ENCODE measurements at places on chromosomes 6 and 20.

DNA sequence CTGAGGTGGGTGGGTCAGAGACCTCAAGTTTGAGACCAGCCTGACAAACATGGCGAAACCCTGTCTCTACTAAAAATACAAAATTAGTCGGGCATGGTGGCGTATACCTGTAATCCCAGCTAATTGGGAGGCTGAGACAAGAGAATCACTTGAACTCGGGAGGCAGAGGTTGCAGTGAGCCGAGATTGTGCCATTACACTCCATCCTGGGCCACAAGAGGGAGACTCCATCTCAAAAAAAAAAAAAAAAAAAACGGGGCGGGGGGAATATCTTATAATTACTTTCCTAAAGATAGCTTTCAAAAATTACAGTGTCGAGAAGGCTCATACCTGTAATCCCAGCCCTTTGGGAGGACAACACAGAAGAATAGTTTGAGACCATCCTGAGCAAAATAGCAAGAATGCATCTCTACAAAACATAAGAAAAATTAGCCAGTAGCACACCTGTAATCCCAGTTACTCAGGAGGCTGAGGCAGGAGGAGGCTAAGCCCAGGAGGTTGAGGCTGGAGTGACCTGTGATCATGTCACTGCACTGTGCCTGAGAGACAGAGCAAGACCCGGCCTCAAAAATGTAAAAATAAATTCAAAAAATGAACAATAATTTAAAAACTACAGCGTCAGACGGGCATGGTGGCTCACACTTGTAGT is 25.8 kb downstream of the CBFA2T2 start:
- DNase-seq, result no peak

GRCh38 chr6:4660377-4661321 is 115.6 kb upstream of the CDYL start:
- no peak for DNase-seq

DNA sequence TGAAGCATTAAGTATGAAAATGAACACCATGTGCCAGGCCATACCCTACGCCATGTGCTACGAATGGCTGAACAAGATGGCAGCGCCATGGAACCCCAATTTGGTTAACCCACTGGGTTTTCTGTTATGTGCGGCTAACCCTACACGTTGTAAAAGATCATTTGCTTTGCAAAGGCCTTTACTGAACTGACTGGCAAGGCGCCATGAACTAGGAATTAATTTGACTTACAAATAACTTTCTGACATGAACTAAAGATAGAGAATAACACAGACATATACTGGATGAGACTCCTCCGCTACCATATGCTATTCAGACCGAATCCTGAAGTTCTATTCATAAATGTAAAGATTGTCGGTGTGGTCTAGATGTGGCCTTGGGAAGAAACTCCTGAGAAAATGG is 3.9 kb downstream of the CNKSR3 start:
- no peak for DNase-seq

DNA sequence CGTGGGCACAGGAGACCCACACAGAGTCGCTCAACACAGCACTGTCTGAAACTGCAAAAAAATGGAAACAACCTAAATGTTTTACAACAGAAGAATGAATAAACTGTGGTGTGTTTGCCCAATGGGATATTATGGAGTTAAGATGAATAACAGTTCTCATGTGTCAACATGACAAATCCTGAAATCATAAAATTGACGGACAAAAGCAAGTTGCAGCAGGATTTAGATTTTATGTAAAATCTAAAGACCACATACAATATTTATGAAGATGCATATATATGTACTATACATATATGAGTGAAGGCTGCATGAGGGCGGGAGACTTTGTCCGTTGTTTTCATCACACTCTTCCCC is 79.7 kb downstream of the GRM4 start:
- DNase-seq, result no peak

DNA sequence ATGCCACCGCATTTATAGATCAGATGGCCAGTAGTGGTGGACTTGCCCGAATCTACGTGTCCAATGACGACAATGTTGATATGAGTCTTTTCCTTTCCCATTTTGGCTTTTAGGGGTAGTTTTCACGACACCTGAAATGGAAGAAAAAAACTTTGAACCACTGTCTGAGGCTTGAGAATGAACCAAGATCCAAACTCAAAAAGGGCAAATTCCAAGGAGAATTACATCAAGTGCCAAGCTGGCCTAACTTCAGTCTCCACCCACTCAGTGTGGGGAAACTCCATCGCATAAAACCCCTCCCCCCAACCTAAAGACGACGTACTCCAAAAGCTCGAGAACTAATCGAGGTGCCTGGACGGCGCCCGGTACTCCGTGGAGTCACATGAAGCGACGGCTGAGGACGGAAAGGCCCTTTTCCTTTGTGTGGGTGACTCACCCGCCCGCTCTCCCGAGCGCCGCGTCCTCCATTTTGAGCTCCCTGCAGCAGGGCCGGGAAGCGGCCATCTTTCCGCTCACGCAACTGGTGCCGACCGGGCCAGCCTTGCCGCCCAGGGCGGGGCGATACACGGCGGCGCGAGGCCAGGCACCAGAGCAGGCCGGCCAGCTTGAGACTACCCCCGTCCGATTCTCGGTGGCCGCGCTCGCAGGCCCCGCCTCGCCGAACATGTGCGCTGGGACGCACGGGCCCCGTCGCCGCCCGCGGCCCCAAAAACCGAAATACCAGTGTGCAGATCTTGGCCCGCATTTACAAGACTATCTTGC is 725 bp downstream of the EEF1A1 start:
- DNase-seq, result peak; percentile 50

DNA sequence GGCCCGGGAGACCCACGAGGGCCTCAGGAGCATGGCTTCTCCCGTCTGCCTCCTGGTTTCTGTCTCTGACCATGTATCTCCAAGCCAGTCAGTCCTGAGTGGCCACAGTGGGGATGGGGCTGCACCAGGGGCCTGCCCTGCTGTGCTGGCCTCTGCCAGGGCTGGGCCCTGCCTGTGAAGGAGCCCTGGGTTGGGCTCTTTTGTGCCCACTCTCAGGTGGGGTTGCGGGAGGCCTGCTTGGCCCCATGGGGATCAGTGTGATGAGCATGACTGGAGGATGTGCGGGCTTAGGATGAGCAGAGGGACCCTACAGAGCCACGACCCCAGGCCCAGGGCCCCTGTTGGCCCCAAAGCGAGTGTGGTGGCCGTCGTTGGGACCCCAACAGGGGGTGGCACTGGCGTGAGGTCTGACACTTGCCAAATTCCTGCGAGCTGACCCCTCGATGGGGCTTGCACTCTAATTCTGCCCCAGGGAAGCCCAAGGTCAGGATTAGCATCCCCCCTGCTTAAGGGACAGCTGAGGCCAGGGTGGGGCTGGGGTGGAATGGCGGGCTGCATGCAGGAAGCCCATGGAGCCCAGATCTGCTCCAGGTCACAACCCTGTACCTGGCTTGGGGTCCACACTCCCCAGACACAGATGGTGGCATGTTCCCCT is 90.0 kb upstream of the BHLHE23 start:
- no peak for DNase-seq

DNA sequence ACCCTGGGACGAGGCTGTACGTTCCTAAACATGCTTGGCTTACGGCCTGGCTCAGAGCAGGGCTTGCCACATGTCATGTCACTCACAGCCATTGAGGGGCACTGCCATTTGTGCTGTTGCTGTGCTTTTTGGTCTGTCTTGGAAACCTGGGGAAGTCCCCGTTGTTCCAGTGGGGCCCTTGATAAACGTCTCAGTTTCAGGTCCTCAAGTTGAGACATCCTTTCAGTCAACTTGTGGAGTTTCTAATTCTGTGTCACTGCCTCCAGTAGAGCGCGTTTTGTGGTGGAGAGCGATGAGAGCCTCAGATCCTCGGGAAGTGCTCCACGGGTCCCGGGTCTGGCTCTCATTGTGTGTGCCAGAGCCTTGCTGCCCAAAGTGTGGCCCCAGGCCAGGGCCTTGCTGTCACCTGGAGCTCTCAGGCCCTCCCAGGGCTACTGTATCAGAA is 43.0 kb upstream of the CCR6 start:
- DNase-seq, result no peak

DNA sequence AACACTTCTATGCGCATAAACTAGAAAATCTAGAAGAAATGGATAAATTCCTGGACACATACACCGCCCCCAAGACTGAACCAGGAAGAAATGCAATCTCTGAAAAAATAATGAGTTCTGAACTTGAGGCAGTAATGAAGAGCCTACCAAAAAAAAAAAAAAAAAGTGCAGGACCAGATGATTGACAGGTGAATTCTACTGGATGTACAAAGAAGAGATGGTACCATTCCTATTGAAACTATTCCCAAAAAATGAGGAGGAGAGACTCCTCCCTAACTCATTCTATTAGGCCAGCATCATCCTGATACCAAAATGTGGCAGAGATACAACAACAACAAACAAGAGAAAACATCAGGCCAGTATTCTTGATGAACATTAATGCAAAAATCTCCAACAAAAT is 22.7 kb downstream of the HLA-C start:
- DNase-seq, result no peak

- DNase-seq, result no peak
Measured at GRCh38 chr6:6405997-6406714, 85.7 kb upstream of the F13A1 start.

DNA sequence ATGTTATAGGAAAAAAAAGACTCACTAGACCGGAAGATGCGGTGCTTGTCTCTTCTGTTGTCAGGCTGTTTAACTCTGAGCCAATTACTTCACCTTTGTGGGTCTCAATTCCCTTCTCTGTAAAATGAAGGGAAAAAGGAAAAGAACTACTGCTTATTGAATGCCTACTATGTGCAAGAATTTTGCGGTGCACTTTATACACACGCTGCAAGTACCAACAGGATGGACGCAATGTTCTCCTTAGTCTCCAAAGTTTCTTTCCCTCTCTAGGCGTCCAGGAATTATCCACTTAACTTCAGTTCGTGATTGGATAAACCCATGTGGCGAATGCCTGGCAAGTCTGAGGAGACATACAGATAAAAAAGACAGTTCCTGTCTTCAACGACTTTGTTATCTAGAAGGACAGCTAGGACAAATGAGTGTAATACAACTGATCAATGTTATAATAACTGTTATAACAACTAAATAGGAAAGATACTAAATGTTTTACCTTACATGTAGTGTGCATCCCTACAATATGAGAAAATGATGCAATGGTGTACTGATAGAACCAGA is 69.0 kb upstream of the JARID2 start:
- DNase-seq, result no peak
